ENCODE measurements at places on chromosomes 3 and 15.

DNA sequence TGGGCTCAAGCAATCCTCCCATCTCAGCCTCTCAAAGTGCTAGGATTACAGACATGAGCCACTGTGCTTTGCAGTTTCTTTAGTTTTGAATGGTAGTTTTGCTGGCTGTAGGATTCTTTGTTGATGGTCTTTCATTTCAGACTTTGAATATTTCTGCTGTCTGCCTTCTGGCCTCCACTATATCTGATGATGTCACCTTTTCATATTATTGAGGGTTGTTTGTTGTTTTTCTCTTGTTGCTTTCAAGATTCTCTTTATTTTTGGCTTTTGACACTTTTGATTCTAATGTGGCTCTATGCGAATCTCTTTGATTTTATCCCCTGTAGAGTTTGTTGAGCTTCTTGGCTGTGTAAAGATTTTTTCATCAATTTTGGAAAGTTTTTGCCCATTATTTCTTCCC lies 79.0 kb upstream of the MANF start:
- DNase-seq, result no peak

DNA sequence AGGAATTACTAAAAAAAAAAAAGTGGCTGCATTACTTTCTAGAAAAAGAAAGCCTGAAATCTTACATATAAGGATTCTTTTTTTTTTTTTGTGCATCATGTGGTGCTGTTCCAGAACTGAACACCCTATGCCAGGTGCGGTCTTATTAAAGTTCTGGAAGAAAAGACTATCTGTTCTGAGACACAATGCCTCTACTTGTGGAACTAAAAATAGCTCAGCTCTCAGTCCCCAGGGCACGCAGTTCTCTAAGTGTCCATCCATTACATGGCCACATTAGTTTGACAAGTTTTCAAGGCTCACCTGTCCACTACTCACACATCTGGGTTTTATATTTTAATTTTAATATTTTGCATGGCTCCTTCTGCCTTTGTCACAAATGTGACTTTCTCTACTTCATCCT lies 126.6 kb upstream of the ADAMTS9 start:
- no peak for DNase-seq

DNA sequence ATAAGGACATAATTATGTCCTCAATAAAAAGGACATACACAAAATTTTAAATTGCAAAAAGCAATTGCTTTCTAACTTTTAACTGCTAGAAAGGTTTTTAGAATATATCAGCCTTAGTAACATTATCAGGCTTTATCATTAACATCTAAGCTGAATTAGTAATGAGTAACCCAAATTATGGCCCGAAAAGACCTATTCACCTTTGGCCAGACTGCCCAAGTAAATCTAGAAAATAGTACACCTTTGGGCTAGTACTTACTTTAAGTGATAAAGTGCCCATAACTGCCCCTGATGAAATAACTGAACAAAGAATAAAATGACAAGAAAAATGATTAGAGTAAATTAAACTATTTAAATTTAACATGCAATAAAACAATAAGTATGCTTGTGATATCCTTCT lies 117.2 kb downstream of the TBL1XR1 start:
- DNase-seq, result no peak

- DNase-seq, result no peak
Observed at GRCh38 chr15:20295238-20295811, 246.3 kb downstream of the GOLGA6L6 start.

DNA sequence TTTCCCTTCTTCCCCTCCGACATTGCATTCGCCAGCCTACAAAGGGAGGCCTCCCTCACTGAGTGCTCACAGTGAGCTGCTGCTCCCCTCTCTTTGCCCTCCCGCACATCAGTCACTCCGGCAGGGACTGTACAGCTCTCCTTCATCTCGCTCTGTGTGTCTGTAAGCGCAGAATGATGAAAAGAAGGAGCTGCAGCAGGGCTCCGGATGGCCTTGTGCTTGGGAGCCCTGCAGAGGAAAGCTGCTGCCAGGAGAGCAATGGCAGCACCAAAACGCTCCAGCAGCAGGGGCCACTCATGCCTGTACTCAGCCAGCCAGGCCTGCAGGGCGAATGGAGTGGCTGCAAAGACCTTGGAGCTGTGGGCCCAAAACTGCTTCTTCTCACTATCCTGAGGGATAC lies 107.0 kb upstream of the NSMCE3 start:
- DNase-seq, result no peak

DNA sequence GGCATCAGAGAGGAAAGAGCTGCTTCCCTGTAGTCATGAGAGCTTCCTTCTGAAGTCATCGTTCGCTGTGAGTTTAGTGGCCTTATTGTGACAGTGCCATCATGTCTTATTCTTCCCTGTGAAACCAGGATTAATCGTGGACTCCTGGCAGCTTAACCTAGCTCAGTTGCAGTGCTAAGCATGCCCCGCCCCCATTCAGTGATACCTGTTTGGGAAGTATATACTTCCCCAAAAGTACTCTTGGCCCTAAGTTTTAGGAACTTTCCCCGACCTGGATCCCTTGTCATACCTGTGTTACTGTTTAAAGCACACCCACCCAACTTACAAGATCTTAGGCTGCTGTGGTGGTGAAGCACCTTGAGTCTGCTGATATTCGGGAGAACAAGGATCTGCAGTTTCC lies 32.1 kb upstream of the TIMP4 start:
- DNase-seq, result no peak

GRCh38 chr3:18283680-18284079 lies 141.5 kb downstream of the SATB1 start:
- DNase-seq, result no peak

GRCh38 chr3:188187053-188187452 lies 33.1 kb downstream of the LPP start:
- no peak for DNase-seq

- no peak for DNase-seq
Observed at GRCh38 chr15:89095073-89095472, 6.8 kb downstream of the ABHD2 start.

- DNase-seq, result no peak
Observed at GRCh38 chr15:25670025-25670554, 193.0 kb downstream of the ATP10A start.

- peak; percentile 85 for DNase-seq
Observed at GRCh38 chr3:14402304-14402811, at the start of gene SLC6A6. SLC6A6 (plus strand) TSS chr3:14402606; CDS start chr3:14443635, 41,029 bp downstream.

DNA sequence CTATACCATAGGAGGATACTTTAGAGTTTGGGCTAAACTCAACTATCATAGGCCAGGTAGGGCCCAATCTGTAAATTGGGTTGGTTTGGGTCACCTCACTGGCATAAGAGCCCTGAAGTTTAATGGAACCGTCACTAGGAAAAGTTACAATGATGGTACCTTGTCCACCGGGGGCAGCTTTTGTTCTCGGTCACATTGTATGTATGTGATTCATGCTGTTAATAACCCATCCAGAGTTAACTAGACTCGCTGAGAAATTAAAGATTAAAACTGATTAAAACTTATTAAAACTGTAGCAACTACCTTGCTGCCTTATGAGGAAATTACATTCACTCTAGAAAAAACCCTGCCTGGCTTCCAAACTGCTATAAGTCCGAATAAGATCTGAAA lies 145.0 kb upstream of the TMCO5A start:
- no peak for DNase-seq

DNA sequence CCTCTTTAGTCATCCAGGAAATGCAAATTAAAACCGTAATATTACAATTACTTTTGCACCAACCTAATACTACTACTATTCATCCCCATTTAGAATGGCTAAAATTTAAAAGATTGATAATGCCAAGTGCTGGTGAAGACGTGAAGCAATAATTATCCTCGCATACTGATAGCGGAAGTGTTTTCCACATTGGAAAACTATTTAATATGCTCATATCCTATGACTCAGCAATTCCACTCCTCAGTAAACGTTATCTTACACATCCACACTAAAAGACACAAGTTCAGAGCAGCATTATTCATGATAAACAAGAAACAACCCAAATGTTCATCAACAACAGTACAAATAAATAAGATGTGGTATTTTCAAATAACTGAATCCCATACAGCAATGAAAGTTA lies 70.6 kb downstream of the VPS13C start:
- no peak for DNase-seq

GRCh38 chr3:81958972-81959640 lies 197.7 kb upstream of the GBE1 start:
- DNase-seq, result no peak

GRCh38 chr3:99868311-99868646 lies 50.6 kb downstream of the CMSS1 start:
- no peak for DNase-seq

- DNase-seq, result no peak
Observed at GRCh38 chr3:186844908-186845307, 2.4 kb downstream of the ADIPOQ start.

GRCh38 chr3:23611737-23612295 lies 193.9 kb upstream of the UBE2E1 start:
- DNase-seq, result no peak

DNA sequence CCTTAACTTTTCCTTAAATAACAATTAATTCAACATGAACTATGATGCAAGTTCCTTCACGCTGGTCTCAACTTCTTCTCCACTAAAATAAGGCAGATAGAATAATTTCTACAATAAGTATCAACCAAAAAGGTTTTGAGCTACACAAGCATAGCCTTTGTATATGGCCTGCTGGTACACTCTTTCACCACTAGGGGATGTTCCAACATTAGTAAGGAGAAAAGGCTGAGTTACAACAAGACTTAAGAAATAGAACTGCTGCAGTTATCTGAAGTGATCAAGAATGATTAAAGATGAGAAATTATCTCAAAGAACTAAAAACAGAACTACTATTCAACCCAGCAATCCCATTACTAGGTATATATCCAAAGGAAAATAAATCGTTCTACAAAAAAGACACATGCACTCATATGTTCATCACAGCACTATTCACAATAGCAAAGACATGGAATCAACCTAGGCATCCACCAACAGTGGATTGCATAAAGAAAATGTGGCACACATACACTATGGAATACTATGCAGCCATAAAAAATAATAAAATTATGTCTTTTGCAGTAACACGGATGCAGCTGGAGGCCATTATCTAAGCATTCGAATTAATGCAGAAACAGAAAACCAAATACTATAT lies 14.4 kb downstream of the ATP13A3 start:
- DNase-seq, result no peak

GRCh38 chr3:49908373-49909199 lies 4.9 kb upstream of the MST1R start:
- DNase-seq, result no peak

DNA sequence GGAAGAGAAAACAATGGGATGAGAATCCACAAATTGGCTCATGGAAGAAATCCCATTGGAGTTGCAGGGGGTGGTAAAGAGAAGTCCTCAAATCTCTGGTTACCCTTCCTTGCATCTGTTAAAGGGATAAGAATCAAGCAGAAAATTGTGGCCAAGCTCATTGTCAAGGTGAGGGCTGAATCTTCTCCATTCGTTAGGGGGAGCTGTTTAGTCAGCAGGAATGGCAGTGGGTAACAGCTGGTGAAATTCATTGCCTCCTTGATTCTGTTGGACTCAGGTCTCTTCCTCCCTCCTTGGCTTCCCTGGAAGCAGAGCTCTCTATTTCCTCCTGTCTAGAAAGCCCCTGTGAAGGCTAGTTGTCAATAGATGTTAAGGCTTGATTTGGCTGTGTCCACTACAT lies 343.1 kb upstream of the SEMA6D start:
- no peak for DNase-seq

GRCh38 chr15:75178938-75179745 lies 22.5 kb upstream of the C15orf39 start:
- no peak for DNase-seq

GRCh38 chr3:17119201-17120072 lies 234.7 kb downstream of the PLCL2 start:
- DNase-seq, result no peak

DNA sequence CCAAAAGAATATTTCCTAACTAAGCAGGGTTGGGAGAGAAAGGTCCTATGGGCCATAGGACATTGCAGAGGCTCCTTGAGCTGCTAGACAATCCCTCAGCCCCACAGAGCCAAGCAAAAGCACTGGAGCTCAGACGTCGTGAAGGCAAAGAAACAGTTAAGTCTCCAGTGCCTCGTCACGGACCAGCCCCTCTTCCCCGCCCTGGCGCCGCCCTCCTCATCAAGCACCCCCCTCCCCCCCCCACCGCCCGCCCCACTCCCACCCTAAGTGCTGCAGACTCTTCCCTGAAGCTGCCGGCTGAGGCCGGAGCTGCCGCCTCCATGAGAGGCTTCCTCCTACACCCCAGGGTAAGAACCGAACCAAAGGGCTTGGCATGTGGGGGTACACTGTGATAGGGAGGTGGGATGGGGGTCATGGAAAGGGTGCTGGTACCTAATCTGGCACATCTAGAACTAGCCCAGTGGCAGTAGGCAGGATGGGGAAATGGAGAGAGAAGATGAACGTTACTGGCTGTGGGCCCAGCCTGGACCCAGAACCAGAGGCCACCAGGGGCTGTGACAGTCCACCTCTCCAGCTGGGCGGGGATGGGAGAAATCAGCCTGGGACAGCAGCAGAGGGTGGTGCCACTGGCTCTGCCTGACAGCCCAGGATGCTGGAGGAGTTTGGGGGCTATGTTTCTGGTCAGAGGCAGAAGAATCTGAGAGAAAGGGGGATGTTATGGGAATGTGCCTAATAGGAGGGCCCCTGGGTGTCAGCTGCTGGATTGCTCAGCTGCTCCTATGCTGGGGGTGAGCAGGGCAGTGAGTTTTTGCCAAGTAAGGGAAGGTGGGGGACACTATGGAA lies at the start of gene MAP1A:
MAP1A (plus strand) TSS at position 255 of the 843 bp plus-strand sequence. CDS start 3,866 bp downstream, outside the sequence.
- no peak for DNase-seq

- no peak for DNase-seq
Observed at GRCh38 chr15:33048255-33048654, 146.3 kb downstream of the FMN1 start.

DNA sequence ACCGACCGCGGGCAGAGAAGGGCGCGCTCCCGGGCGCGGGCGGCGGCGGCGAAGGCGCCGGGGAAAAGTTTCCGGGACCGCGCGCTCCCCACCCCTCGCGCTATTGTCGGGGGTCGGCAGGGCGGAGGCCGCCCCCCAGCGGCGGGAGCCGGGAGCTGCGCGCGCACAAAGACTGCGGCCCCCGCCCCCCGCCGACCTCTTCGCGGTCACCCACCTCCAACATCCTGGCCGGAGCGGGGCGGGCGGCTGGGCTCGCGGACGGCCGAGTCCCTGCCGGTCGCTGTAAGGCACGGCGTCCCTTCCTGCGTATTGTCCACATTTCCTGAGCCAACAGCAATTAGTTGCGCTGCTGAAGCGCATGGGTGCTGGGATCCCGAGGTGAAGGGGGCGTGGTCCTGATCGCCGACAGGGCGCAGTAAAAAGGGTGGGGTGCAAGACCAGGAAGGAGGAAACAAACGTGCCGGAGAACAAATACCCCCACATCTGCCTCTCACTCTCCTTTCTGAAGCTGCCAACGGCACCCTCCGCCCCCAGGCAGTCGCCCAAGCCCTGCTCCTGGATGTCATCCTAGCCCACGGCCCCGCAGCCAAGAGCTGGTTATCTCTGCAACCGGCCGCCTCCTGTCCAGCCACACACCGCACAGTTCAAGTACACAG lies at the start of gene TMEM44:
TMEM44 (minus strand) TSS at position 71 of the 656 bp plus-strand sequence. CDS start 204 bp downstream, outside the sequence.
- peak; percentile 52 for DNase-seq

GRCh38 chr15:68418611-68419161 lies 13.3 kb downstream of the ITGA11 start:
- no peak for DNase-seq
